Kidney glomerular epithelial cell (primary cell): ENCODE measurements at places on chromosomes 5 and 9.

- no peak for DNase-seq
Observed at GRCh38 chr5:87053146-87053545, 214.5 kb upstream of the RASA1 start.

DNA sequence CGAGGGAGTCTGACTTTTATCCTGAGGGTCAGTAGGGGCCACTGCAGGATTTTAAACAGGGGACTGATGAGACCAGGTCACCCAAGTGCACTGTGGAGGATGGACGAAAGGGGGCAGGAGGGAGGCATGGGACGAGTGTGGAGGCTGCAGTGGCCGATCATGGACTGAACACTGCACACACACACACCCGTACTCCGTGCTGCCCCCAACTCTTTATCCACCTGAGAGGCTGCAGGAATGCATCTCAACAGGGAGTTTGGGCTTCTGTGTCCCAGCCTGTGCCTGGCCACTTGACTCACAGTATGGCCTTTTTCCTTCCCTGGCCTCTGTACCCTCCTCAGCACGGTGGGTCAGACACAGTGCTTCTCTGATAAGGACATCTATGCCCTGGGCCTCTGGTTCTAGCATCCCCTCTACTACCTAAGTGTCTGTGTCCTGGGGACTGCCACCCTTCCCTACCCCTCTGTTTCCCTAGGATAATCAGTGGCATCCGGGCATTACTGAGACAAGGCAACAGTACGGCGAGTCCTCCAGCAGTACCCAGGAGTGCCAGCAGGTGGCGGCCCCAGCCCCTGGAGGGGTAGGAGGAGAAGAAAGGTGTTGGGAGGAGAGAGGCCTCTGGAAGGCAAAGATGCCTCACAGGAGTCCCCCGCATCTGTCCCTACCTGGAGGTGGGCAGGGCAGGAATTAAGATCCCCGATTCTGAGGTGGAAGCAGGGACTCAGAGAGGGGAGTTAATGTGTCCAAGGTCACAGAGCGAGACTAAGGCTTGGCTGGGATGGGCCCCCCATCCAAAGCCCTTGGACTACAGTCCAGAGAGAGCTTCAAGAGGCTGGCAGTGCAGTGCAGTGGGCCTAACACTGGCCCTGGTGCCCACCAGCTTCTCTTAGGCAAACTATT is 5.1 kb upstream of the CDX1 start:
- peak; percentile 74 for DNase-seq

- no peak for DNase-seq
Observed at GRCh38 chr5:44402084-44402483, 12.9 kb upstream of the FGF10 start.

DNA sequence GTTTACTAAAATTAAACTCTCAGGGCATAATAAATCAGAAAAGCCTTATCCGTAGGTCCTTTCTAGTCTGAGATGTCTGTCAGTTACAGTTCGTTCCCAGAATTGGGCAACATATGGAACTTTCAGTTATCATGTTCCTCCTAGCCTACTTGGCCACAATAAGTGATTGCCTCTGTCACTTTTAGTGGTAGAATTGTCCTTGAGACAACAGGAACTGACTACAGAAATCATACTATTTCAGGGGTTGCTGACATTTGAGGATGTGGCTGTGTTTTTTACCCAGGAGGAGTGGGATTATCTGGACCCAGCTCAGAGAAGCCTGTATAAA is 956 bp downstream of the ZNF189 start:
- DNase-seq = no peak

DNA sequence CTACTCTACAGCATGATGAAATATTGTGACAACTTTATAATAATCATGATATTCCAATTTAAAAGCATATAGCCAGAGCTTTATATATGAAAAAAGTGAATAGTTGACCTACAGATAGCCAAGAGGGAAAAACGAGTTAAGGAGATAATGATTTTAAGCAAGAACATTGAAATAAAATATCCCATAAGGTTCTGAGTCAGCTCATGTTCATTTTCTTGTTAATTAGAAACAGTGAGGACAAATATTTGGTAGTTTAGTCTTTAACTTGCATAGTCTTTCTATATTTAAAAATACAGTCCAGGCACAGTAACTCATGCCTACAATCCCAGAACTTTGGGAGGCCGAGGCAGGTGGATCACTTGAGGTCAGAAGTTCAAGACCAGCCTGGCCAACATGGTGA is 55.8 kb upstream of the CDH6 start:
- DNase-seq = no peak

DNA sequence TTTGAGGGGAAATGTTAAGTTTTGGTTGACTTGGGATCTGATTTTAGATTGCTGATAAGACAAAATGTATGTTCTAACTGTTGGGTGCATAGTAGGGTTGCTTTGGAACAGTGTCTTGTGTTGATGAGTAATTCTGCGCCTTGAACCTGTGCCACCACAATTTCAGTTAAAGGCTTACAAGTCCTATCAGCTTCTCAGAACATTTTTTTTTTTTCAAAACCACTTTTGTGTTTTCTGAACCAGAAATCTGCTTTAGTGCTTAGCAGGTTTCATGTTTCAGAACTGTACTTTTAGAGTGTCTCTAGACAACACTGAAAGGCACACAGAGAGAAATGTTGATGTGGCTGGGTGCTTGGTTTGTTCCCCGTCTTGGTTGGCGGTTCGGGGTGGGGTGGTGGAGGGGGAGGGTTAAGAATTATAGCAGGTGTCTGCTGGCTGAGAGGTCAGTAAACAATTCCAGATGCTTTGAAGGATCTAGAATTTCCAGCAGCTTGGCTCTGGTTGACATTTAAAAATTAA is 84.6 kb downstream of the ANKRD55 start:
- no peak for DNase-seq

DNA sequence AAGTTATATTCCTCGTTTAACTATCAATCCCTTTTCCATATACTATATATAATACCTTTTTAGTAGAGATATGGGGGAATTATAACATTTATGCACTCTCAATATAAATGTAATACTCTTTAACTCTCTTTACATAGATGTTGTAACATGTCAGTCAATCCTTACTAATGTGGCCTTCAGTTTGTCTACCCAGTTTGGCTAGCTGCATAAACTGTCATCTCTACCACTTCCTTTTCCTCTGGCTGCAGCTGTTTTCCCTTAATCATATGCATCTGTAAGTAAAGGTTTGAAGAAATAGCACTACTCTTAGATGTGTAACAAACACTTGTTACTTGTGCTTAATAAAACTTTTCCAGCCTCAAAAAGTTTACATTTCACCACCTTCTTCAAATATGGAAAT is 13.4 kb downstream of the ABHD17B start:
- no peak for DNase-seq

DNA sequence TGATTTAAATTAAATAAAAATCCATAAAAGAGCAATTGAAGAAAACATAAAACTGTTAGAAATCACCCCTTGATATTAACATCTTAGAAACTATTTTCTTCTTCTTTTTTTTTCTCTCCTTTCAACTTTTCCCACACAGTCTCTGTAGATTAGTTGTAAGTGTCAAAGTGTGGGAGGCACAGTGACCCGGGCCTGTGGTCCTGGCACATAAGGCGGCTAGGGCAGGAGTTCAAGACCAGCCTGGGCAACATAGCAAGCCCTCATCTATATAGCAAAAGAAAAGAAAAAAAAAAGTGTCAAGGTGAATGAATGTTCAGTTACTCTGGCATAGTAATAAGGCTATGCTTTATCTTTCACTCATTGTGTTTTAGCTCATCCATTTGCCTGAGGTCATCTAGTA is 14.2 kb downstream of the RORB start:
- DNase-seq = no peak

- DNase-seq = no peak
Observed at GRCh38 chr9:130104491-130105193, 50.9 kb downstream of the GPR107 start.

GRCh38 chr5:36001032-36001431 is 9.8 kb upstream of the UGT3A1 start:
- DNase-seq = no peak

GRCh38 chr9:9395539-9395938 is 1217.3 kb downstream of the PTPRD start:
- DNase-seq = no peak

GRCh38 chr5:134085411-134085810 is 29.1 kb upstream of the TCF7 start:
- DNase-seq = no peak

DNA sequence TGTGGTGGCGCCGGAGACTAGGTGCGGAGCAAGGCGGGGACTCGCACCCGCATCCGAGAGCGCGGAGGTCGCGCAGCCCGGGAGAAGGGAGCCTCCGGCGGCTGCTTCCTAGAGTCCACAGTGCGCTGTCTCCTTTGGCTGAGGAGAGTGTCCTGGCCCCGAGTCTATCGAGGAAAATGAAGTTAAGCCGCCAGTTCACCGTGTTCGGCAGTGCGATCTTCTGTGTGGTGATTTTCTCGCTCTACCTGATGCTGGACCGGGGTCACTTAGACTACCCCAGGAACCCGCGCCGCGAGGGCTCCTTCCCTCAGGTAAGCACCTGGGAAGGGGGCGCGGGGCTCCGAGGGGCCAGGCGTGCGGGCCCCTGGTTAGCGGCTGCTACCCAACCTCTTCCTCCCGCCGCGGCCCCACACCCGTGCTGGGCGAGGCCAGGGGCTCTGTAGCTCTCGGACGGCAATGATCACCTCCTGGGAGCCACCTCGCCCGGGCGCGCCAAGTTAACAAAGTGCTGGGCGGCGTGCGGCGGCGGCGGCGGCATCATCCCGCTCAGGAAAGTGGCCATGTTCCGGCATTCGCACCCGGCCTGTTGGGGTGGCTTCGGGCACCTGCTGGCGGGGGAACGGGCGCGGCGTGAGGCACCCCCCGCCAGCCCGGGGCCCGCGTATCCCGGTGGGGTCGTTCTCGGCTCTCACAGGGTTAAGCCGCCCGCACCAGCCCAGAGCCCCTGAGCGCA is 681 bp downstream of the MAN2A1 start:
- peak; percentile 41 for DNase-seq

- no peak for DNase-seq
Observed at GRCh38 chr5:92907938-92908606, 672.9 kb downstream of the NR2F1-AS1 start.

GRCh38 chr5:124524552-124525232 is 221.7 kb downstream of the ZNF608 start:
- no peak for DNase-seq

GRCh38 chr5:42721484-42721883 is 35.1 kb upstream of the CCDC152 start:
- no peak for DNase-seq

DNA sequence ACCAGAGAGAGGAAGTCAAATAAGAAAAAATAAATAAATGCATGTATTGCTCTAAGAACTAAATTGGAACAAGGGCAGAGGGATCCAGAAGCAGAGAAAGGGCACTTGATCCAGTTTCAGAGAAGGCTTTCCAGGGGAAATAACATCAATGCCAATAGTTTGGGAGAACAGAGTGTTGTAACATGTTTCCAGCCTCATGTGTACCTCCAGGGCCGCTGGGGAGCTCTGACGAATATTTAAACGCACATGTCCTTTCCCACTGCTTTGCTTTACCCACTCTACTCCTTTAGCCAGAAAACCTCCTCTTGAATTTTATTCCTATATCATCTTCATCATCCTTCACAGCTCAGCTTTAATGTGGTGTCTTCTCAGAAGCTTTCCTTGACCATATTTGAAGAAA is 233.7 kb downstream of the ENC1 start:
- no peak for DNase-seq

DNA sequence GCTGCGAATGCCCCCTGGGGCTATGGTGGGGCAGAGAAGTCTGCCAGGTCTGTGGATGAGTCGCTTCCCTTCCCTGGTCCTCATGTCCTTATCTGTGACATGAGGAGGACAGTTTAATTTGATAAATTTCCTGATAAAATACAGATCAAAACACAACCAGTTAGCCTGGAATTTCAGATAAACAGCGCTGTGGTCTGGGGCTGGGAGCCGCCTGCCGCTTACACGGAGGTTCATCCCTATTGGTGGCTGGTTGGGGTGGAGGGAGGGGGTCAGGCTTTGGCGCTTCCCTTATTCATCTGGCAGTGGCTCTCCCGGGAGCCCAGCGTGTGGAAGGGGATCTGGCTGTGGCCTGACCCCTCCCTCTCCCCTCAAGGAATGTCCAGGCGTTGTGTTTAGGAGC is 17.9 kb downstream of the CRB2 start:
- DNase-seq = no peak

GRCh38 chr9:3863111-3863528 is 337.3 kb upstream of the RFX3 start:
- peak; percentile 54 for DNase-seq

DNA sequence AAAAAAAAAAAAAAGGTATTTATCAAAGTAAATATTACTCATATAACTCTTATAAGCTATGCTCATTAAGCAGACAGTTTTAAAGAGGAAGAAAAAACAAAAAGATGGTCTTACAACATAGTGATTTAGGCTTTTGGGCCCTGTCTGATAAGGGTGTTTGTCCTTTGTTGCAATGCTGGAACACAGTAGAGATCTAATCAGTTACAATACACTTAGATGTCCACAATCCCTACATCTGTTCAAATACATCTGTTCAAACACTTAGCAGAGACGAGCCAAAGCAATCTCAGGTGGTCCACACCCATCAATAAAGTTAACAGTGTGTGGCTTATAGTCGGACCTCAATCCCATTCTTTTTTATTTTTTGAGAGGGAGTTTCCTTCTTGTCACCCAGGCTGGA is 11.0 kb downstream of the PRXL2C start:
- no peak for DNase-seq

DNA sequence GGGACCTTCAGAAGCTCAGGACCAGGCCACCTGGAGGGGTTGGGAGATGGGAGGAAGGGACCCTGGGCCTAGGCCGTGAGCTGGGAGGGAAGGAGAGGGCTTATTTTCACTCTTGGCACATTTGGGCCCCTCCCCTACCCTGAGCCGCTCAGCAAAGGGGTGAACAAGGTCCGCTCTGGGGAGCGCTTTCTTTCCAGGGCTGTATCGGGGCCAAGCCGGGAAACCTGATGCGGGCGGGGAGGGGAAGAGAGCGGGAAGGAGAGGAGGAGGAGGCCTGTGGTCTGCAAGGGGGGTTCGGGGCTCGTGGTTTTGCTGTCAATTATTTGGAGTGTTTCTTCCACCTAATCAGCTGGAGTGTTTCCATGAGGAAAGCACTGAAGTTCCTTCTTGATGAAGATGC is 62.7 kb upstream of the RXRA start:
- no peak for DNase-seq

GRCh38 chr9:673966-674526 is 167.5 kb upstream of the DMRT1 start:
- DNase-seq = no peak

DNA sequence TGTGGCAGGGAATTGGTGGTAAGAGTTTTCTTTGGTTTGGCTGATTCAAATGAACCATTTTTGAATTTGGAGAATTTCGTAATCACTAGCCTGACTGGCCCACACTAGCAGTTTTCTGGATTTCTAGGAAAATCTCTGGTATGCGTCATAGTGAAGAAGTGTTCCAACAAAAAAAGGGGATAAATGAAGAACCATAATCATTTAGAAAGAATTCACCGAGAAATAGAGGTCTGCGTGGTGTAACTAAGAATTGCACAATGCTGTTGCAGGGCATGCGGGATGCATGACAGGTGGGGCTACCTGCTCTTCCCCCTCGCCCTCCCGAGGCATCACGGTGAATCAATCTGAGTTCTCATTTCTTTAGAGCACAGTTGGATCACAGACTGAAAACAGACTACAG is 232.3 kb upstream of the PAPPA start:
- no peak for DNase-seq
